ENCODE measurements at places on chromosomes 13 and 19.

- DNase-seq: no peak
Observed at GRCh38 chr19:32407004-32407992, 1.7 kb downstream of the DPY19L3 start.

DNA sequence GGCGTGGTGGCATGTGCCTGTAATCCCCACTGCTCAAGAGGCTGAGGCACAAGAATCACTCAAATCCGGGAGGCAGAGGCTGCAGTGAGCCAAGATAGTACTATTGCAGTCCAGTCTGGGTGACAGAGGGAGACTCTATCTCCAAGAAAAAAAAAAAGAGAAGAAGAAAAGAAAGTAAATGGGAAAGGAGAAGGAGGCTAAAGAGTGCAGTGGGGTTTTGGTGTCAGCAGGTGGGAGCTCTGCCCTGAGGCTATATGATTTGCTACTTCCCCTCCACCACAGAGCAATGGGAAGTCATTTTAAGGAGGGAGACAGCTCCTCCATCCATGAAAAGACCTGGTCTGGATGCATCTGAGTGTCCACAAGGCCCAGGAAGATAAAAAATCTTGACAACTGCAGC, 23.1 kb downstream of the UNC13A start:
- DNase-seq: no peak

DNA sequence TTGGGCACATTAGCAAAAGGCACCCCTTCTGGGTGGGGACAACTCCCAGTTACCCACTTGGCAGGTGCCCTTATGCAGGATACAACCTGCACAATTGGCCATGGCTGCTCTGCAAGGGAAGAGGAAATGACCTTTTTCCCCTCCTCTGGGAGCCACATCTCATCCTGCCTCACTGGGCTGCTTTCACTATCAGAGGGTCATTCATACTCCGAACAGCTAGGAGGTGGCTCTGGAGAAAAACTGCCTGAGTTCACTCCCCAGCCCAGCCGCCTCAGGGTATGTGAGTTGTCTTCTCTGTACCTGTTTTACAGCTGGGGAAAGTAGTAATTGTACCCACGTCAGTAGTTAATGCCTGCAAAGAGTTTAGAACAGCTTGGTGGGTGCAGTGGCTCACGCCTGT, 7.1 kb upstream of the ACTN4 start:
- no peak for DNase-seq

- DNase-seq: no peak
Observed at GRCh38 chr13:26485786-26486185, 71.7 kb upstream of the WASF3 start.

- no peak for DNase-seq
Observed at GRCh38 chr19:38845374-38846024, 4.3 kb downstream of the HNRNPL start.

DNA sequence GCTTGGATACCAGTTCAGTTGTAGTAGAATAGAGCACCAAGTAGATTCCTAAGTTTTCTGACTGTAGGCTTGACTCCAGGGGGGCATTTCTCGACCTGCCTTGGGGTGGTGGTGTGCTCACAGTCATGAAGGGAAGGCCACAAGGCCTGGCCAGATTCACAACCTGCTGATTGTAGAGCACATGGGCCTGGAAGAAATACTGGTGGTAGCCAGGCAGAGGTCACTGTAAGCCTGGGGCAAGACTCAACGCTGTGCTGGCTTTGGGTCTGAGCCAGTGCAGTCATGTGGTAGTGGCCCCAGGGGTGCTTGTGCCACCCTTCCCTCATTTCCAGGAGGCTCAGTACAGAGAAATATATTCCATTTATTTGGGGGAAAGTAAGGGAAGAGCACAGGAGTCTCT, 832.3 kb upstream of the SLC10A2 start:
- DNase-seq: no peak

DNA sequence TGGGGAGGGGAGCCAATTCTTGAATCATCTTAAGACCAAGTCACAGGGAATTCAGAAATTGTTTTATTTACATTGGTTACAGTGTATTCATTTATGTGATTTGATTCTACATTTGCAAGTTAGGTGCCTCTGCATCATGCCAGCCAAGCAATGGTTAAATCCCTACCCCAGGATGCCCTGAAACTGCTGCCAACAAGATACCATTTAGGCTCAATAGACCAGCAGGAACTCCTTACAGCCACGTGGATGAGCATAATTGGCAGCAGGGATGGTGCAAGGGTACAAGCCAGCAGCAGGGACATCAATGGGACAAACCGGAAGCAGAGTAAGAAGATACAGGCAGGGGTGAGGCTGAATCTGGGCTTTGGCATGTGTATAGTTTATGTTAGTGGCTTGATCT, 72.4 kb upstream of the NBEA start:
- DNase-seq: no peak

- no peak for DNase-seq
Observed at GRCh38 chr13:36242761-36243160, 28.4 kb upstream of the SOHLH2 start.

DNA sequence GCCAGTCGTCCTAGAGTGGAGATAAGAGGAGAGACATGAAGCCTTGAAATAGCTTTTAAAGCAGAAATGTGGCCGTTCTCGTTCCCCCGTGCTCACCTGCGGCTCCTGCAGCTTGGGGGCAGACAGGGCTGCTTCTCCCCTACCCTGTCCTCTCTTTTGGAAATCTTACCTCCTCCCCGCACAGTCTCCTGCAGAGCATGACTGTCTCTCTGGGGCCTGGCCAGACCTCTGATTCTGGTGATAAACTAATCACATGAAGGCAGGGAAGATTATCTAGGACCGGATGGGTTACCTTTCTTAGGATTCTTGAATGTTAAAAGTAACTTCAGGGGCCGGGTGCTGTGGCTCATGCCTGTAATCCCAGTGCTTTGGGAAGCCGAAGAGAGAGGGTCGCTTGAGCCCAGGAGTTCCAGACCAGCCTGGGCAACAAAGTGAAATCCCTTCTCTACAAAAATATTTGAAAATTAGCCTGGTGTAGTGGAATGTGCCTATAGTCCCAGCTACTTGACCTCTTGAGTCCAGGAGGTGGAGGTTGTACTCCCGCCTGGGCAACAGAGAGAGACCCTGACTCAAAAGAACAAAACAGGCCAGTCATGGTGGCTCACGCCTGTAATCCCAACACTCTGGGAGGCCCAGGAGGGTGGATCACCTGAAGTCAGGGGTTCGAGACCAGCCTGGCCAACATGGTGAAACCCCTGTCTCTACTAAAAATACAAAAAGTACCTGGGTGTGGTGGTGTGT, 8.1 kb downstream of the CEBPA start:
- no peak for DNase-seq

GRCh38 chr13:25771641-25772478, 280.0 kb downstream of the SHISA2 start:
- no peak for DNase-seq

DNA sequence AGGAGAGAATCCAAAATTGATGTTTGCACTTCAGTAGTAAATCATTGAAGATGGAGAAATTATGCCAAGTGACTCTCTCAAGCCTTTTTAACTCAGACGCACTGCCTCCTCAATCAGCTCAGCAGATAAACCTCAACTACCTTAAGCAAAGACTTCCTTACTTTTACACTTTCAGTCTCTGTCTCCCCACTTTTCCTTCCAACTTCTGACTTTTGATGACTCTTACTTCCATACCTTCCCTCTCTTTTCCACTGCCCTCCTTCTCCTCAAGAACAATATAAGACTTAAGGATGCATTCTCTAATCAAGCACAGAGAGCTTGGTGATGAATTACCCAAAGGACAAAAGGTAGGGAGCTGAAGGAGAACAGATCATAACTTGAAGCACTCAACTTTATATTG, 4.8 kb upstream of the DACH1 start:
- no peak for DNase-seq

DNA sequence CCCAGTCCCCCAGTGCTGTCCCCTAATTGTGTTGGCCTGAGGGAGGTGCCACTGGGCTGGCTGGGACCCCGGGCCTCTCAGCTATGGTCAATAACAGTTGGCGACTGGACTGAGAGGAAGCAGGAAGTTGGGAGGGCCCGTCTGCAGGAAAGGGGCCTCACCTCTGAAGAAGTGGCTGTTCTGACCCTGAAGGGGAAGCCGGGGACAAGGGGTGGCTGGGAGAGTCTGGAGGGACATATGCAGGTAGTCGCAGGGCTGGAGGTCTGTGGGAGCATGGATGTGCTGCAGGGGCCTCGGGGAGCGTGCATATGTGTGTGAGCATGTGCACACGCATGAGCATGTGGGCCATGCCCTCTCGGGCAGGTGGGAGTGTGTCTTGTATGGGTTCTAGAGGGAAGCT, 5.9 kb downstream of the PKN1 start:
- DNase-seq: no peak

DNA sequence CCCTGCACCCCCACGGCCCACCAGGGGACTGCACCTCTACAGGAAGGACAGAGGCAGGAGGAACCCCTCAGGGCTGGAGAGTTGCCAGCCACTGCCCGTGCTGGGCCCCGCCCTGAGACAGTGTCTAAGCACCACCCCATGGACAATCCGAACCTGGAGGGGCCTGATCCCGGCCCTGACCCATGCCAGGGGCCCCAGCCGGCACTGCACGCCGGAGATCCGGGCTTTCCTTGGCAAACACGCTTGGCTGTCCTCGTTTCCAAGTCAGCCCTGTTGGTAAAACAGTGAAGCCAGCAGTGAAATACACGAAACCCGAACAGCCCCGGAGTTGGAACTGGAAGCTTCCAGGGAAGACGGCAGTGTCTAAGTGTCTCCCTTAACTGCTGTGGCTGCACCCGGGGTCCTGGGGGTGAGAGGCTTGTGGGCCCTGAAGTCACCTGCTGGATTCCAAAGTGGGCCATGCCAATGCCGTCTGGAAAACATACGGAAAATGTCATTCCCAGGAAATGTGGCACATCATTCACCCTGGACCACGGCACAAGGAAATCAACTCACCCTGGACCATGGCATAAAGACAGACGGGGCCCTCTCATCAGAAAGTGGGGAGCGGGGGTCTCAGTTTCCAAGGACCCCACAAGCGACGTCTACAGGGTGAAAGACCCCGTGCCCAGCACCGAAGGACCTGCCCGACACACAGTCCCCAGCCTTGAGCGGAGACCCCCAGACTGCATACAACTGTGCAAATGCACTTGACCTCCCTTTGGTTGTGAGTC, 30.9 kb downstream of the RASA3 start:
- DNase-seq: no peak

GRCh38 chr19:12979974-12980373, 10.6 kb downstream of the DAND5 start:
- no peak for DNase-seq

DNA sequence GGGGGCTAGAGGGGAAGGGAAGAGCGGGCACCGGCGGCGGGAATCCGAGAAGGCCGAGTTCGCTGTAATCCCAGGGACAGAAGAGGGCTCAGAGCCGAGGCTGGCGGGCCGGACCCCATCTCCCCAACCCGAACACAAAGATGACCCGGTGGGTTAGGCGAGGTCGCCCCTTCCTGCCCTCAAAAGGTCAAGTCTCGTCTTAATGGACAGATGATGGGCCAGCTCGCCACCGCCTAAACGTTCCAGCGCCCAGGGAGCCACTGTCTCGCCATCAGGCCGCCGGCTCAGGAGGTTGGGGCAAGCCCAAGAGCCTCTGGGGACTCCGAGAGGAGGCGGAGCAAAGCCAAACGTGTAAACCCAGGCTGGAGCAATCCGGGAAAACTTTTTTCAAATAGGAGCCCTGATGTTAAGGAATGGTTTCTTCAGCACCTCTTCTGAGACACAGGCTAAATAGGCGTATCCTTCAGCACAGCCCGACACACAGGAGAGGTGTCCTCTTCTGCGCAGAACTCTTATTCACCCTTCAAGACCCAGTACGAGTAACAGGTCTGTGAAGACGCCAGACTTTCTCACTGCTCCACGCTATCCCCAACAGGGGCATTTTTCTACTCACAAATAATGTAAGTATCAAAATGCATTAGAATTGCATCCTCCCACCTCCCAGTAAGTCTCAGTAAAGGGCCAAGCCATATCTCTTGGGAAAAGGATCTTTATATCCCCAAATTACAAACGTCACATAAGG, 6.3 kb upstream of the POU4F1 start:
- no peak for DNase-seq

GRCh38 chr13:33349288-33349985, 63.9 kb upstream of the STARD13 start:
- no peak for DNase-seq

DNA sequence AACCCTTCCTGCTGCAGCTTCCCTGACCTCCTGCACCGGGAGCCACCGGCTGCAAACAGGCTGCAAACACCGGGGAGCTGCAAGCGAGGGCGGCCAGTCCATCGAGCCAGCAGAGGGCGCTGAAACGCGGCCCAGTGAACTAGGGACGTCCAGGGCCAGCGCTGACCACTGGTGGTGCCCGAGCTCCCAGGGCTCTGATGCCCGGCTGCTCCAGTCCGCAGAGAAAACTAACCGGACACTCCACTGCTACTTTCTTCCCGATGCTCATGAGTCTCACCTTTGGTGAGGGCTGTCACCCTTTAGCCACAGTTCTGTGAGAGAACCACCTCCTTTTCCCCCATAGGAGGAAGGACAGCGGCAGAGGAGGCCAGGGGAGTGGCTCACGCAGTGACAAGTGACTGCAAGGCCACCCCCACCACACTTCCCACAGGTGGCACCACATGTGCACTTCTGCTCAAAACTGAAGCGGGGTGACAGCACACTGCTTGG, 82.8 kb upstream of the MTIF3 start:
- DNase-seq: peak; percentile 12

DNA sequence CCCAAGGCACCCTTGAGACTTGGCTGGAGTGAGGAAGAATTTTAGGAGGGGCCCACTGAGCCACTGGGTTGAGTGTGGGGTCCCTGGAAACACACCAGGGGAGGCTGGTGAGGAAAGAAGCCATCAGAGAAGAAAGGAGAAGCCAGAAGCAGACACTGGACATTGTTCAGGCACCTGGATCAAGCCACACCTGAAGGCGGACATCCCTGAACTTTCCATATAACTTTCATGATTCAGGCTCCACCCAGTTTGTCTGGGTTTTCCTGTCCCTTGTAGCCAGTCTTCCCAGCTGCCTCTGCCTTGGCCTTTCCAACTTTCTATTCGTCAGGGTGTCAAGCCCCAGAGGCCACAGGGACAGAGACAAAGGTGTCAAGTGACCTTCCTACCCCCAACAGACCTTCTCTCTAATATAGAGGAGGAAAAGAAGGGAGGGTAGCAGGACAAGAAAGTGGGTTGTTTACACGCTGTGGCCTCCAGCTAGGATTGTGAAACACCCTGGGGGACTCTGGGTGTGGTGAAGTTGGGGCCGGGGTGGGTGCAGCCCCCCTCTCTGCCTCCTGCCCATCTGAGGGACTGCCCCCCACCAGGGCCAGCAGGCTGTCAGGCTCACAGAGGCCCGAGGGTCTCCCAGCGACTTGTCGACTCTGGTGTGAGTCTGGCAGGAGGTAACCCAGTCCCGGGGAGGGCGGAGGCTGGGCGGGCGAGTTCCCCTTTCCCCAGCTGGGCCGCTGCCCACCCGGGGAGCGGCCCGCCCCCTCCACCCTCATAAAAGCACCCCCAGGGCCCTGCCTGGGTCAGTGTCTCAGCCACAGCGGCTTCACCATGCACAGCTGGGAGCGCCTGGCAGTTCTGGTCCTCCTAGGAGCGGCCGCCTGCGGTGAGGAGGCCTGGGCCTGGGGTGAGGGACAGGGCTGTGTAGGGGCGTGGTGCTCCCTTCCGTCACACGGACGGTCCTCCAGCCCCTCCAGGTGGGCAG, at the start of gene CFD:
Gene CFD (plus strand): TSS at position 797 of the 976 bp plus-strand sequence. CDS start 26 bp downstream, at position 823.
- no peak for DNase-seq

Data from stimulated activated CD4-positive, alpha-beta T cell treated with anti-CD3 and anti-CD28 coated beads, TNF-alpha, amount 100 ng/mL, for 4 hours (primary cell).